ENCODE measurements at places on chromosomes 7 and 10.

DNA sequence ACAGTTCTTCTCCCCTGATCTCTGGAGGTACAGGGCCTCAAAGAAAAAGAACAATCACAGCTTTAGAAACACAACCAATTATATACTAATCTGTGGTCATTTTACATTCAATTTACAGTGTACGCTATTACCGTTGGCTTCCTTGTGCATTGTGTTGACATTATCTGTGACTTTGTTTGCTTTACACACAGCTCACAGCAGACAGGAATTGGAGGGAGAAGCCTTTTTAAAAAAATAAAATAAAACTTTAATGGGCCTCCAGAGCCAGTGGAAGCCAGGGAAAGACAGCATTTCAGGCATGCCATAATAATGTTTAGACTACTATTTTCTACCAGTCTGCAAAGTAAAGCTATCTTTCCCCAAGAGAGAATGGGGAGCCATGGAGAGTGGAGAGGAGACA lies 179.0 kb upstream of the ADO start:
- DNase-seq: no peak

DNA sequence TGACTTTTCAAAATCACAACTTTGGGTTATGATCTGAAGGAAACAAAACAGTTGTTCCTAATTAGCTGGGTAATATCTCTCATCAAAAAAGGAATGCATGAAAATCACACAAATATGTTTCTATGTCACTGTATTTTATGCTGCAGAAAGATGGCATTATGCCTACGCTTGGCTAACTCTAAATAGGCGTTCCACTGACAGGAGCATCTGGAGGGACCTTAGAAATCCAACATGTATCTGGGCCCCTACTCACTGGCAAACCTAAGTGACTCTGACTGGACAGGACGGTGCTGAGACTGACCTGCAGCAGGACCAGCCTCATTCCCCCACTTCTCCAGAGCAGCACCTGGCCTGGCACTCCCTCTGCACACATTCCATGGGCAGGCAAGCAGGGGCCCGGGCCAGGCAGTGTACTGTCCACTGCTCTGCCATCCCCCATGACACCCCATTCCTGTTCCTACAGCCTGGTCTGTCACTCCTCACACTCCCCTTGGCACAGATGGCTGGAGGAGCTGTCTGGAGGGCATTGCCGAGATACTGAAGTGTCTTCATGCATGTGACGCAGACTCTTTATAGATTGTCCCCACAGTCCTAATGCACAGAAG lies 2.6 kb upstream of the MYL7 start:
- DNase-seq: no peak

- DNase-seq: no peak
Measured at GRCh38 chr7:130429019-130429418, 11.8 kb downstream of the CEP41 start.

- no peak for DNase-seq
Measured at GRCh38 chr7:37467002-37467401, 18.3 kb upstream of the ELMO1 start.

DNA sequence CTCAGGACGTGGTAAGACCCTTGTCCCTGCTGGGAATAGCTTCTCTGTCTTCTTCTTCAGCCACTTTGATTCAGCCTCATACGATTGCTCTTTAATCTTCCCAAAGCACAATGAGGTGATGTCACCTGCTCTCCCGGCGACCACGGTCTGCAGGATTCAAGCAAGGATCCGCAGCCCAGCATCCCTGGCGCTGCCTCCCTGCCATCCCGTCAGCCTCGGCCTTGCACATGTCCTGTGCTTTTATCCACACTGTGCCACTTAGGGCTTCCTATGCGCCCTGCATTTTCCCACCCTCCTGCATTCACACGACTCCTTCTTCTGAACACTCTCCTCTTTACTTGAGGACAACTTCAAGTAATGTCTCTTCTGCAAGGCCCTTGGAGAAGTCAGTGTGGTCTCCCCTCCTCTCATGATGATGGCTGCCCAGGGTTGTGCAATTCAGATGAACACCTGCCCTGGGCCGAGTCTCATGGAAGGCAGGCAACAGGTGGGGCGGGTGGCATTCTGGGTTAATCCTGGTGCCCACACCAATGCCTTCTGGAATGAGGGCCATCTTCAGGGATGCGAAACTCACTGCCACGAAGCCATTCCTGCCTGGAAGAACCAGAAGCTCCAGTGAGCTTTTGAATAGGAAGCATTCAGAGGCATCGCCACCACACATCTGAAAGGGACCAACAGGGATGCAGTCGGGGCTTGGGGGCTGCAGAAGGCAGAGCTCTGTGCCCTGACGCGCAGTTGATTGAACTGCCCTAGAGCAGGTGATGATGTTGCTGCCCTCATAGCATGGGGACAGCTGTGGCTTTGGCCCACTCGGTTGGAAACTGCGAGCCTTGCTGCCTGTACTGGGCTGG lies 287.5 kb downstream of the GLRX3 start:
- no peak for DNase-seq

GRCh38 chr10:120600871-120601649 lies 144.0 kb downstream of the PLPP4 start:
- no peak for DNase-seq

GRCh38 chr10:4780782-4781181 lies 45.2 kb upstream of the AKR1E2 start:
- peak; percentile 59 for DNase-seq

- no peak for DNase-seq
Measured at GRCh38 chr10:71743089-71743838, 23.7 kb upstream of the C10orf105 start.

DNA sequence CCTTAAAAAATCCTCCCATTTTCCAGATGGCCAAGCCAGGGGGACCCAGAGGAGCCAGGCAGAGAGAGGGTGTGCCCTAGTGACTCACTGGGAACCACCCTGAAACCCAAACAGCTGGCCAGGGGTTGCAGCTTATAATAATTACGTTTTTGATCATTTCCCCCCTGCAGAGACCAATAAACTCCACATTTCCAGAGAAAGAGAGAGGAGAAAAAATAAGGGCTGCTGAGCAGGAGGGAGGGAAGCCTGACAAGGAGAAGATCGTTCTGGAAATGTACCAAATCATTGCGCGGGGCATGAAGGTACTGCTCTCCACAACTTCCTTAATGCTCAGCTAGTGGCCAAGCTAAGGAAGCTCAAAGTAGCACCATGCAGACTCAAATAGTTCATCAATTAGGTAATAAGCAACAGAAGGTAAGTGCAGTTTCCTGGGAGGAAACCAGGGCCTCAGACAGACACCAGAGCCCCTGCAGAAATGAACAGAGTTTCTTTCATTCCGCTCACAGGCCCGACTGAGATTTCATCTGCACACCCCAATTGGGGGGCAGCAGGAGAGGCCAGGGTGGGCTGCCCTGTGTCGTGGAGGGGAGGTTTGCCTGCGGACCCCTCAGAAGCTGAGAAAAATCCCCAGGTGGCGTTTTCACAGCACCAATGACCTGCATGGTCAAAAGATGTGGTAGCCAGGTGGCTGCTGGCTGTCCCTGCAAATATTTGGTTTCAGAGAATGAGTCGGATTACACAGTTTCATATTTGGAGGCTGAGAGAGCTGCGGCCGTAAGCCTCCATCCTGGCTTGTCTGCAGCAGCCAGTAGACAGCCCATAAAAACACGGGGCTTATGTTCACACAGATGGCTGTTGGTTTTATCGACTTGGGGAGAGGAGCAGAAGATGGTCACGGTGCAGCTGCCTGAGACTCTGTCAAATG lies 153.2 kb upstream of the LYZL2 start:
- DNase-seq: peak; percentile 21

DNA sequence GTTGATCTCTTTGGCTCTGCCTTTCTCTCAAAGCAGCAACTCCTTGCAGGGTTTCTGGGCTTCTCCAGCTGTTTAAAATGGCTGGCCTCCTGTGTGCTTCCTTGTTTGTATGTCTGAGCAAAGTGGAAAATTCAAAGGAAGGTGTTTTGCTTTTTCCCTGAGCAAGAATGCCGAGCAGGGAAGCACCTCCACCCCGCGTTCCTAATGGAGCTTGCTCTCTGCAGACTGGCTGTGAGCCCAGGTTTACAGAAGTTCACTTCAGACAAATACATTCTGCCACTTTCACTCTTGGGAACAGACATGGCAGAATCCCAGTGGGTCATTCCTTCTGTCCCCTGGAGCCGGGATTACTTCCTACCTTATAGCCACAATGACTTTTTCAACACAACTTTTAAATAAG lies 181.8 kb upstream of the AGK start:
- DNase-seq: no peak

- peak; percentile 5 for DNase-seq
Measured at GRCh38 chr10:119997429-119997828, 104.9 kb downstream of the SEC23IP start.

DNA sequence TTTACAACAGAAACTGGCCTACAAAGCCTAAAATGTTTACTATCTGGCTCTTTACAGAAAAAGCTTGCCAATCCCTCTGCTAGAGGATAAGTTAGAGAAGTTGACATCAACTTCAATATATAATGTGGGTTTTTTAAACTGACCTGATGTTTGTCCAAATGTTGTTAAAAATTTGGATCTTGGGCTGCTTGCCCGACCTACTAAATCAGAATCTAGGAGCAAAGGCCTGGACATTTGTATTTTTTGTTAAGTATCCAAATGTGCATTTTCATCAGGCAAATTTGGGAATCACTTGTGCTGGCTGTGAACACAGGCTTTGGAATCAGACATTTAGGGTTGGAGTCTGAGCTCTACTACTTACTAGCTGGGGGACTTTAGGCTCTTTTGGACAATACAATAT lies 252.7 kb upstream of the CSTF2T start:
- no peak for DNase-seq

GRCh38 chr7:102918845-102919244 lies 6.0 kb downstream of the LRRC17 start:
- DNase-seq: no peak

- no peak for DNase-seq
Measured at GRCh38 chr7:75878312-75878768, 494 bp upstream of the RHBDD2 start.

GRCh38 chr10:38038932-38039245 lies 28.4 kb downstream of the ZNF33A start:
- DNase-seq: no peak

DNA sequence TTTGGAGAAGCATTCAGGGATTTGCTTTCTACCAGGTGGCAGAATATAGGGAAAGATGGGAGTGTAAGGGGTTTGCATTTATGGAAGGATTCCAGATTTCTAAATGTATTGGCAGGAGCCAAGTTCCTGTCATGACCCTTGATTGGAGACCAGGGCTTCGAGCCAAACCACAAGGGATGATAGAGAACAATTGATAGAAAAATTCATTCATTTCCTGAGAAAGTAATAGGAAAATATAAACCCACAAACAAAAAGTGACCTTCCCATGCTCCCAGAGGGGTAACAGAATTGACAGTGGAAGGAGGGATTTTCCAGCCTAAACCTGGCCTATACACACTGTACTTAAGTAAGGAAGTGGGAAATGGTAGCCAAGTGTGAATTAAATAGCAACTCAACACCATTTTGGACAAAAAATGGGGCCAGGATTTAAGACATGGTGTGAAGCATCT lies 22.4 kb upstream of the IFIT2 start:
- peak; percentile 67 for DNase-seq

- DNase-seq: no peak
Measured at GRCh38 chr10:19815731-19816410, 361 bp upstream of the PLXDC2 start.

- DNase-seq: no peak
Measured at GRCh38 chr10:71776481-71776925, 3.2 kb upstream of the VSIR start.

DNA sequence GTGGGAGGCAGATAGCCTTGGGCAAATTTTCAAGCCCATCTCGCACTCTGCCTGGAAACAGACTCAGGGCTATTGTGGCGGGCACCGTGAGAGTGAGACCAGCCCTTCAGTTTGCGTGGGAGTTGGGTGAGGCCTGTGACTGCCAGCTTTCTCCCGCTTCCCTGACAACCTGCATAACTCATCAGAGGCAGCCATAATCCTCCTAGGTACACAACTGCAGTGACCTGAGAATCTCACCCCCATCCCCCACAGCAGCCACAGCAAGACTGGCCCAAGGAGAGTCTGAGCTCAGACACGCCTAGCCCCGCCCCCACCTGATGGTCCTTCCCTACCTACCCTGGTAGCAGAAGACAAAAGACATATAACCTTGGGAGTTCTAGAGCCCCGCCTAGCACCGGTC lies 275.4 kb downstream of the GRID1 start:
- DNase-seq: no peak

DNA sequence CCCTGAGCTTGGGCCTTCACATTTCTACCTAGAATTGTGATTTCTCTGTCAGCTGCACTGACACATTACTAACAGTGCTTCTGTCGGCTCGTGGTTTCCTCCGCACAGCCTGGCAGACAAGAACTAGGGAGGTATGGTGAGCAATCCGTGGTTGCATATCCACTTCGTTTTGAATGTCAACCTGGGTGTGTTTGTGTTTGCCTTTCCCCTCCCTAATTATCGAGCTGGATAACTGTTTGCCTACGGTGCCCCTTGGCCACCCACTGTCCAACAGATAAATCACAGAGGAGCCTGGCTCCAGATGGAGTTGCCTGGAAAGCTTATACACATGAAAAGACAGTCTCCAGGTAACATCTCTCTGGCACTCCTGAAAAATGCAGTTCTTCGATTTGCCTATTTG lies 228.8 kb downstream of the TRIL start:
- peak; percentile 60 for DNase-seq

DNA sequence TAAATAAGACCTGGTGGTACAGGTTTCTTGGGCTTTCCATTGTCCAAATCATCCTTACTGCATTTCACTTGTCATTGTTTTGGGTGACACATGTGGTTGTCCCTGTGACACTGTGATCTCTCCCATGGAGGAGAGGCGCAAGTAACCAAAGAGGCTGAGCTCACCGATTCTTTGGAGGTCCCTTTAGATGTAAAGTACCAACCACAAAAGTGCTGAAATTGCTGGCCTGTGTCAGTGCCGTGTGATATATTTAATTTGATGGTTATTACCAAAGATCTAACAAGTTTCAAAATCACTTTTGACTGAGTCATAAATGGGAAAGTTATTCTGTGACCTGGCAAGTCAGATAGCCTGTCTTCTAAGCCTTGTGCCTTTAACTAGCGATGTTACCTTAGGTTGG lies 19.4 kb downstream of the MCM10 start:
- DNase-seq: no peak

- DNase-seq: peak; percentile 82
Measured at GRCh38 chr10:59177031-59177797, 771 bp downstream of the PHYHIPL start.

DNA sequence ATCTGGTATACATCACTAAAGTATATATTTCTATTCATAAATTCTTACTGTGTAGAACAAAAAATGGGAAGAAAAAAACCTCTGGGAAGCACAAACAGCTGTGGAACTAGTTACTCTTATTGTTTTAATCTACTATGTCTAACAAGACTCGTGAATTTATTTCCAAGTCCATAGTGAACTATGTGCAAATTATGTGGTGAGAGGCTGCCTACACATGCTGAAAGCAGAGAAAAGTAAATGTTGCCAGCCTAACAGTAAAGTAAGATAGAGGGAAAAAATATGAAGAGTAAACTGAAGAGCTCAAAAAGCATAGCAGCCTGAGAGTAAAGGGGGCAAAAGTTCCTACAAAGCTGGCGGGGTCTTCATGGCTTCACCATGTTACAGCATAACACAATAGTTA lies 3.0 kb downstream of the GDI2 start:
- DNase-seq: no peak

- peak; percentile 88 for DNase-seq
Measured at GRCh38 chr7:101125989-101126650, 784 bp upstream of the SERPINE1 start.
